Mucosa of descending colon (tissue), 3 donors: ENCODE measurements at places on chromosomes 12 and 14. TPM values are rescaled to one million over a fixed set of nuclear protein-coding genes. Genes with fewer than 3 reads are reported as not detected.

LRRC43 gene
- 0.51 TPM for total RNA-seq

VWF gene
- 82.5 TPM for total RNA-seq

ETV6 gene
- total RNA-seq = 74.3 TPM

PKP2 gene
- total RNA-seq = 147 TPM

CFL2 gene
- total RNA-seq = 126 TPM

EFS gene
- total RNA-seq = 0.98 TPM

TRIM9 gene
- 3.9 TPM for total RNA-seq

DEGS2 gene
- total RNA-seq = 27.9 TPM

RTL1 gene
- not detected for total RNA-seq

TEX52 gene
- total RNA-seq = not detected

TROAP gene
- 5.8 TPM for total RNA-seq

ART4 gene
- 1.9 TPM for total RNA-seq

NEUROD4 gene
- total RNA-seq = not detected

SRP54 gene
- total RNA-seq = 40.6 TPM

MDGA2 gene
- 0.35 TPM for total RNA-seq

COX8C gene
- not detected for total RNA-seq

LGALS3 gene
- total RNA-seq = 488 TPM

MUCL1 gene
- total RNA-seq = not detected

SYCP3 gene
- 0.07 TPM for total RNA-seq

TMEM19 gene
- 25.3 TPM for total RNA-seq

RAD51AP1 gene
- total RNA-seq = 13.3 TPM

SMCO3 gene
- not detected for total RNA-seq
